ENCODE measurements at places on chromosomes 11 and 22.

GRCh38 chr11:73467505-73467904, 91.3 kb downstream of the RELT start:
- DNase-seq: no peak

- DNase-seq: no peak
Observed at GRCh38 chr11:72589802-72590761, 84.1 kb downstream of the PDE2A start.

GRCh38 chr22:23137905-23138561, 3.8 kb downstream of the RSPH14 start:
- DNase-seq: no peak

DNA sequence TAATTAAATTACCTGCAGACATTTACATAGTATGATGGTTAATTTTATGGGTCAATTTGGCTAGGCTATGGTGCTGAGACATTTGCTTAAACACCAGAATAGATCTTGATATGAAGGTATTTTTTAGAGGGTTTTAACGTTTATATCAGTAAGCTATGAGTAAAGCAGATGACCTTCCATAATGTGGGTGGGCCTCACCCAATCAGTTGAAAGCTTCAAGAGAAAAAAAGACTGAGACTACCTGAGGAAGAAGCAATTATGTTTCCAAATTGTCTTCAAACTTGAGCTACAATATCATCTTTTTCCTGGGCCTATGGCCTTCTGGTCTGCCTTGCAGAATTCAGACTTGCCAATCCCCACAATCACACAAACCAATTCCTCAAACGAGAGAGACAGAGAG, 498.8 kb upstream of the API5 start:
- DNase-seq: no peak

DNA sequence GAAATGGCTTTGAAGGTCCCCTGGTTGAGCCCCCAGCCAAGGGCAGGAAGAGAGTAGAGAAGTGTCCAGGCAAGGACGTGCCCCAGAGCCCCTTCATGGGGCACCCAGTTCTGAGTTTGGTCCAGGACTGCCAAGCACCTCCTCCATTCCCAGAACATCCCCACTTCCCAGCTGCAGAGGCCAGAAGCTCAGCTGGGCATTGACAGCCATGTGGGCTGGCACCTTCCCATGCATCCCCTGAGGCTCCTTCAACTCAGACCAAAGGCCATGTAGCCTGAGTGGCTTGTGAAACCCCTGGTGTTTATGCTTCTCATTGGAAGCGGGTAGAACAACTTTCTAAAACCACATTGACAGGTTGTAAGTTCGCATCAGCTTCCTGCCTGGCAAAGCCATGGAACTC, 789.6 kb downstream of the TBC1D22A start:
- DNase-seq: no peak

DNA sequence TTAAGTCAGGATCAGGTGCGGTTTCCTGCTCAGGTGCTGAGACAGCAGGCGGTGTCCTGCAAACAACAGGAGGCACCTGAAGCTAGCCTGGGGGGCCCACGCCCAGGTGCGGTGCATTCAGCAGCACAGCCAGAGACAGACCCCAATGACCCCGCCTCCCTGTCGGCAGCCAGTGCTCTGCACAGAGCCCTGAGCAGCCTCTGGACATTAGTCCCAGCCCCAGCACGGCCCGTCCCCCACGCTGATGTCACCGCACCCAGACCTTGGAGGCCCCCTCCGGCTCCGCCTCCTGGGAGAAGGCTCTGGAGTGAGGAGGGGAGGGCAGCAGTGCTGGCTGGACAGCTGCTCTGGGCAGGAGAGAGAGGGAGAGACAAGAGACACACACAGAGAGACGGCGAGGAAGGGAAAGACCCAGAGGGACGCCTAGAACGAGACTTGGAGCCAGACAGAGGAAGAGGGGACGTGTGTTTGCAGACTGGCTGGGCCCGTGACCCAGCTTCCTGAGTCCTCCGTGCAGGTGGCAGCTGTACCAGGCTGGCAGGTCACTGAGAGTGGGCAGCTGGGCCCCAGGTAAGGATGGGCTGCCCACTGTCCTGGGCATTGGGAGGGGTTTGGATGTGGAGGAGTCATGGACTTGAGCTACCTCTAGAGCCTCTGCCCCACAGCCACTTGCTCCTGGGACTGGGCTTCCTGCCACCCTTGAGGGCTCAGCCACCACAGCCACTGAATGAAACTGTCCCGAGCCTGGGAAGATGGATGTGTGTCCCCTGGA, at the start of gene MYO7A:
Gene MYO7A, plus strand, starts transcription at position 327 of the 772 bp plus-strand sequence. CDS start 2,389 bp downstream, outside the sequence.
- DNase-seq: no peak

- no peak for DNase-seq
Observed at GRCh38 chr22:17828502-17829080, 54.3 kb upstream of the BID start.

DNA sequence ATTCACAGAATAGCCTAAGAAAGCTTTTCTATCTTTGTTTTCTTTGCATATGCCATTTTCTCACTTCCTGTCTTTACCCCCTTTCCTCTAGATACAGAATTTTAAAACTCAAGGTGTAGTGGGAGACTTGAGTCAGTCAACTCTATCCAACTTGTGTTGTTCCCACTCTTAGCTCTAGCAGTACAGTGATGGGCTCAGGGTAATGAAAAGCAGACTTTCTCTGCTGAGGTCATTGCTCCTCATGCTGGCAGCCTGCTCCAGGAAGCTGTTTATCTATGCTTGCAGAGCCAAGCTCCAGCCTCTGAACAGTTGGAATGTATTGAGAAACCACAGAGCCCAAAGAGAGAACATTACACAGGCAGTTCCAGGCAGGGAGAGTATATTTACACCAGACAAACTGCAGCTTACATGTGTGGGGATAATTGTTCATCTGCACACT, 68.1 kb downstream of the CSTPP1 start:
- peak; percentile 56 for DNase-seq

Data from SW480 (cell line).